ENCODE measurements at places on chromosomes 3 and 15.
A peak's percentile ranks its signal among the peaks of the same experiment; 100 is the strongest.

DNA sequence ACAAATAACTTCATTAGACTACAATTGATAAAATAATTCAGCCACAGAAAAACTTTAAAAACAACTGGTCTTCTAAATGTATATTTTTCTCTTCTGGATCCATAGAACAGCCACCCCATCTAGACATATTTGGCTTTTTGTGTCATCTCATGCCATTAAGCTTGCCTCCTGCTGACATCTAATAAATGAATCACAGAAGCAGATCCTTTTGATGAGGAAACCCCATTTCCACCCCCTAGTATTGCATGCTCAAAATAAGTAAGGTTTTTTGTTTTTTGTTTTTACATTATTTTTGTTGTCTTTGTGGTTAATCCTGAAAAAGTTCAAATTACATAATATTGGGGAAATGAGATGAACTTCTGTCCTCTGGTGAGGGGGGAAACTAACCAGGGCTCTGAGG, 94.8 kb downstream of the DUT start:
- DNase-seq, result no peak

DNA sequence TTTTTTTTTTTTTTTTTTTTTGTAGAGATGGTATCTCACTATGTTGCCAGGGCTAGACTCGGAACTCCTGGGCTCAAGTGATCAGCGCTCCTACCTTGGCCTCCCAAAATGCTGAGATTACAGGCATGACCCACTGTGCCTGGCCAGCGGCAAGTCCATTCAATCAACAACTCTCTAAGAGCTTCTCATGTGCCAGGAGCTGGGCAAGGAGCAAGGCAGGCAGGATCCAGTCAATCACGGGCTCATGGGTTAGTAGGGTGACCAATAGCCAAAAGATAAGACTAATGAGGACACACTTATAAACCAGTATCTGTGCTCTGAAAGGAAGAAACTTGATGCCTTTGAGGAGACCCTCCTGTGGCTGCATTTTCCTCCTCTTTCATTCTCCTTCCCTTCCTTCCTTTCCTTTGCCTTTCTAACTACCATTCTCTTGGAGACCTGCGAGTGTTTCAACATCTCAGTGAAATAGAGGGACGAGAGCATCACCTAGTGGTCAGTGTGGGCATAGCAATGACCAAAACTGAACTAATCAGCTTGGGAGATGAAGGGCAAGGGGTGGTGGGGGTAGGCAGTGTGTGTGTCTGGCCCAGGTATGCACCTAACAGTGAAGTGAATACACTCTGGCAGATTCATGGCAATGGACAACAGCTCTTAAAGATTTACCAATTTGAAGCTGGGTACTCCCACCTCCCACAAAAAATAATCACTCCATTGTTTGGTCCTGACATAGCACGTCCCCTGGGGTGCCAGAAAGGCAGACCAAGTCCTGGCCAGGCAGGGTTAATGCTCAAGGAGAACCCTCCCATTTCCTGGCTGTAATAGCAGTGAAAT, 6.3 kb downstream of the RPP25 start:
- peak; percentile 73 for DNase-seq

DNA sequence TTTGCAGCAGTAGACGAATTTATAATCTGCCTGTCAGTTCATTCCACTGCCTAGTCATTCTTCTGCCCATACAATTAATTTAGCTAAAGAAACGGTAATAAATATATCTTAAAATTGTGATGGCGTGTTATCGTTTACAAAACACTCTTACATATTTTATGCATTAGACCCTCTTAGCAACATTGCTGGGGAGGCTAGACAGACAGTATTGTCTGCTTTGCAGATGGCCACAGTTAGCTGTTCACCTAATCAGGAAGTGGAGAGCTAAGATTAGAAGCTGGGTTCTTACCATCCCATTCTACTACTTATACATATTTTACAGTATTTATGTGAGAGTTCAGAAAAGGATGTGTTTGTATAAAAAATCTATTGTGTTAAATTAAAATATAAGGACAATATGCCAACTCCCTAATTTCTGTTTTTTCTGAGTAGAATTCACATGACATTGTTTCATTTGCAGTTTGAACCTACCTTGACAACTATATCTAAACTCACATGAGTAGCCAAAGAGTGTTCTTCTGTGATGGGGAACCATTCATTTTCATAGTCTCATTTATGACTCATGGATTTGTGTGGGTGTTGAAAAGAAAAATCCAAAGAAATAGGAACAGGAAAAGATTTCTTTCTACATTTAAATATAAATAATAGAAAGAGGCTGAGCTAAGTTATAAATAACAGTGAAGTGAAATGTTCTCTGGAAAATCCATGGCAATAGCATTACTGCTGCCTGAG, 41.7 kb upstream of the C3orf80 start:
- no peak for DNase-seq

DNA sequence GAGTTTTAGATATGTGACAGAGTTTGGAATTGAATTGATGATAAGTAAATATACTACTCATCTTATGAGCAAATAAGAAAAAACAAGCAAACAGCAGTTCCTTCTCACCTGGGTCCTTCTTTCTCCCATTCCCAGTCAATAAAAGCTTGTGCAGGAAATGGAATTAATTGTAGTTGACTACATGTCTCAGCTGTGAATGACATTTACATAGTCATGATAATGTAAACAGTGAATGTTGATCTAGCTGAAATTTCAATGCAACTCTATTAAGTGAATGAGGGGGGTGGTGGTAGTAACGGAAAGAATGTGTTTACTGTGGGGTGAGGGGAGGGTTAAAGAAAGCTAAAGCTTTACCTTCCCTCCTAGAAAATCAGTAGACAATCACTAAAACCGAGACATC, 76.2 kb downstream of the NFKBIZ start:
- no peak for DNase-seq

- DNase-seq, result no peak
Observed at GRCh38 chr15:53984221-53984620, 6.0 kb downstream of the UNC13C start.

DNA sequence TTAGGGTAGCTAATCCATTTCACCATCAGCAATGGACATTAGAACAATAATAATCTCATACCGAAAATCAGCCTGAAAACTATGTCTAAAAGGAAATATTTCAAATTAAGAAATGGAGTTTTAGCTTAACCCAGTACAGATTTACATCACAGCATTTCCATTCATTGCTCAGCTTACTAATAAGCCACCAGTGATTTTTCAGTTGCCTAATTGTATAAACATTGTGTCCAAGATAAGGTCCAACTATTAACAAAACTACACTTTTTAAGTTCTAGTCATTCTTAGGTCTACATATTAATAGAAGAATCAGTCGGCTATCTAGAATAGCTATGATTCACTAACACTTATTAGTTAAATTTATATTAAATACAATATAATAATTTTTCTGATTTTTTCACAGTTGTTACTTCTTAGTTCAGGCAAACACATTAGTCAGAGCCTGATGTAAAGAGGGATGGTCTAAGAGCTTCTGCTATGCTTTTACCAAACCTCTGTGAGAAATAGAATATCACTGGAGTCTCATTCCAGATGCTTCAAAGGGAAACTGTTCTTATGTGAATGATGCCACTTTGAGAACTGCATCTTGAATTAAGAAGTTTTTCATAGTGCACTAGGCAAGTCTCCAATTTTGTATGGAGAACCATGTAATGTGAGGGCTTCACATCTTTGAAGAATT, 74.1 kb downstream of the CMSS1 start:
- no peak for DNase-seq

DNA sequence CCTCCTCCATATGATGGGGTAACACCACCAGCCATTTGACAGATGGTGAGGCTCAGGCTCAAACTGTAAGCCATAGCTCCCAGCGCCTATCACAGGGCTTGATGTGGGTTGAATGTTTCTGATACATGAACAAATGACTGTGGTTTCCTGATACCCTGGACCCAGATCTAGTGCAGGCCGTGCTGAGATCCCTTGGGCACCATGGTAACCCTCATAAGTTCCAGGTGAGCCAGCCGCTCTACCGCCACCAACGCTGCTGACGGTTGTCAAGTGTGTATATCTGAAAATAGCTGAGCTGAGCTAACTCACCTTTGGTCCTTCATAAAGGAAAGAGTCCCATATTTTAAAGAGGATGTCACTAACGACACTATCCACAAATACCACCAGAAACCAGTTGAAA, 74.5 kb downstream of the TBC1D2B start:
- DNase-seq, result no peak

- DNase-seq, result no peak
Observed at GRCh38 chr3:128702391-128702790, 23.6 kb upstream of the RAB7A start.

DNA sequence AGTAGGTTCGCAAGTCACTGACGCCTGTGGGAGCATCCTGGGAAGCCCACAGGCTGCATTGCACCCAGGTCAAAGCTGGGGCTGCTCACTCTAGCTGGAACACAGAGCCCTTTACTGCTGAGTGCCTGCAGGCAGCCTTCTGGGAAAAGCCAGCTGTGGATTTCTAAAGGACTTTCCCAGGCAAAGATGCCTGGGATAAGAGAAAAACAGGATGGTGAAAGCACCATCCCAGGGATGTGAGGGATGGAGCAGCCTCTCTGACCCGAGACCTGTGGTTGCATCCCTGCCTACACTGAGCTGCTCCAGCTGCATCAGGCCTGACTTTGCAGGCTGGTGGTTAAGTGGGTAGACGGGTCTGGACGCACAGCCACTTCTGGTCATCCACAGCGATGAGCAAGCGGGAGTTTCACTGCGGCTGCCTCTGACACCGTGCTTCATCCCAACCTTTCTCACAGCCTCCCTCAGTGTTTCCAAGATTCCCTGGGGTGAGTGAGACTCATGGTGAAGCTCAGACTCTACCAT, 52.5 kb upstream of the AMOTL2 start:
- no peak for DNase-seq

GRCh38 chr3:32136703-32137102, 30.3 kb downstream of the GPD1L start:
- DNase-seq, result no peak

DNA sequence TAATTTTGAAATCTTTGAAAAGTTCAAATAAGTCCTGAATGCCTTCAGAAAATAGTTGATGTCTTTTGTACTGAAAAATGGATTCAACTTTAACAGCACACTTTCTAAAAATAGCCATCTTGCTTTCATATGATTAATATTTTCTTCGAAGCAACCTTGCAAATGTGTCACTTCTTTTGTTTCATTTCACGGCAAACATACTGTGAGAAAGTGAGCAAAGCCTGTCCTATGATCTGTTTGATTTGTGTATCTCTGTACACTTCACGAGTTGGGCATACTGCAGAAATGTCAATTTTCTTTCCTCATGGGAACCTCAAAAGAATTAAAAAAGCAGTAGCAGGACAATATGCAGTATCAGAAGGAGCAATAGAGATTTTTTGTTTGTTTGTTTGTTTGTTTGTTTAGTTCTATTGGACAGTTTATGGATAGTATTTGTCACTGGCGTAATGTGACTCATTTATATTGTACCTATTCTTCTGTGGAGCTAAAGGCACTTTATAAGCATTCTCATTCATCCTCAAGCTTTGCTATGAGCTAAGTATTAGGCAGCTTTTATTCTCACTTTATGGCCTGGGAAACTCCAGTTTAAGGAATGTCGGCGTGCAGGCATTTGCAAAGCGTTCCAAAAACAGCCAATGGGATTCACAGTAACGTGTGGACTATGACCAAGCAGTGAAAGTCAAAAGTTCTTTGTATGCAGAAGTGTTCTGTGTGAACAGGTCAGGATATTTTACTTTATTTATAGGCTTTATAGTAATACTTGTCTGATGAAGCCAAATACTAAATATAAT, 572.0 kb downstream of the NAALADL2 start:
- no peak for DNase-seq

GRCh38 chr3:192883512-192883911, 34.1 kb downstream of the MB21D2 start:
- DNase-seq, result no peak

- no peak for DNase-seq
Observed at GRCh38 chr3:27791956-27792355, 69.8 kb upstream of the EOMES start.

DNA sequence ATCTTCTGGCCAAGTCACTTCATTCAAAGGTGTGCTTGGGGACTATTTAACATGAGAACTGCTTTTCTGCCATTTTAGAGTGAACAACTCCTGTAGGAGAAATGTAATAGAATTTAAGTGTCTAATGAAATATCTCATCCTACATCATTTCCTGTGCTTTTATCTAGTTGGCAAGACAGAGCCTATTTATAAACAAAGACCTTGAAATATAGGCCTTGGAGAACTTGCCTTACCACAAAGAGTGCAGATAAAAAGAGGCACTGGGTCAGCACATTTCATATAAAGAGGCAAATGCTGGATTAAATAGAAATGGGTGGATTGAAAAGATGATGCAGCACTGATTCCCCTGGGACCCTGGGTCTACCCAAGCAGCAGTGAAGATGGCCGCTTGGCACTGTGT, 278.0 kb downstream of the SUCLG2 start:
- no peak for DNase-seq

- DNase-seq, result no peak
Observed at GRCh38 chr3:18194431-18194830, 230.7 kb downstream of the SATB1 start.

Data from GM10248 (cell line).